Stimulated activated CD4-positive, alpha-beta T cell treated with anti-CD3 and anti-CD28 coated beads, Interleukin-12 subunit alpha, Interleukin-12 subunit beta, amount 100 ng/mL, for 4 hours (primary cell): ENCODE measurements at places on chromosomes 13 and 19.

DNA sequence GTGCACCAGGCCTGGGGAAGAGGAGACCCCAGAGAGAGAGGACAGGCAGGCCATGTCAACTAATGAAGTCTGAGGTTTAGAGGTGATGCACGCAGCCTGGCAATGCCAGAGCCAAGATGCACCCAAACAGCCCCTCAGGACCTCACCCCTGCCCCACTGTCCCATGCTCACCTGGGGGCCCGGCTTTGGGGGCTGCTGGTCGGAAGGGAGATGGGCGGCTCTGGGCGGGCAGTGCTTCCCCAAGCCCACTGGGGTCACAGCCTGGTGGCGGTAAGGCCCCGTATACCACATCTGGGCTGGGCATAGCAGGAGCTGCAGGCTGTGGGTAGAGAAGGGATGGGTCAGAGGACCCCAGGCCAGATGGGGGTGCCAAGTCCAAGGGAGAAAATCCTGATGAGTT, 8.6 kb upstream of the TMEM161A start:
- no peak for DNase-seq

DNA sequence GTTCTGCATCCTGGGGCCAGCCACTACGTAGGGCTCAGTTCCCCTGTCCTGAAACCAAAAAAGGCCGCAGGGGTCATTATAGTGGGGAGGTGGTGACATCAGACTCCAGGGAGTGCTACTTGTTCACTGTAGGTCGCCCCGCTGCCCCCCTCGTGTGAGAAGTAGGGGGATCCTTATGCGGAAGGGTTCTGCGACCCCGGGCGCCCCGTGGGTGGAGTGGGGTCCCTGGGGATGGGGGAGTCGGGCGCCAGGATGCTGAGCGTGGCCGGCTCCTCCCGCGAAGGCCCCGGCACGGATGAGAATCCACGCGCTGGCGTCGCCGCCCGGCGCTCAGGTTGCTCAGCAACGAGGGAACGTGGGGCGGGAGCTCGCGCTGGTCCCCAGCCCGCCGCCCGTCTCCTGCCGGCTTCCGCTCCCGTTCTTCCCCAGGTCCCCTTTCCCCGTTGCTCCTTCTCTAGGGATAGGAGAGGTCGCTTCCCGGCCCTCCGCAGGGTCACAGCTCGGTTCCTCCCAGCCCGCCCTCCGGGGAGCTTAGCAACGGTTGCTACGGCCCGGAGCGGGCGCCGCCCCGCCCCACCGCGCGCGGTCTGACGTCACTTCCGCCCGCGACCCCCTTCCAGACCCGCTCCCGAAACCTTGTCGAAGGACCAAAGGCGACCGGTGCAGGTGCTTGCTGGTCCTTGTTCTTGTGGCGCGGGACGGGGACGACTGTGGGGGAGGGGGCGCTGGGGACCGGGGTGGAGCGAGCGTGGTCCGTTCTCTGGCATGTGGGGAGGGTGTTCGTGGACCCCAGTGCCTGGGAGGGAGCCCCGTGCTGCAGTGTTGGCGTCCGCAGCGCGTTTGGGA, at the start of gene NAT14:
Gene NAT14 (plus strand): TSS at position 596 of the 846 bp plus-strand sequence. CDS start 521 bp downstream, outside the sequence.
- DNase-seq: peak; percentile 71

GRCh38 chr13:109840201-109840892, 54.0 kb upstream of the IRS2 start:
- peak; percentile 2 for DNase-seq

DNA sequence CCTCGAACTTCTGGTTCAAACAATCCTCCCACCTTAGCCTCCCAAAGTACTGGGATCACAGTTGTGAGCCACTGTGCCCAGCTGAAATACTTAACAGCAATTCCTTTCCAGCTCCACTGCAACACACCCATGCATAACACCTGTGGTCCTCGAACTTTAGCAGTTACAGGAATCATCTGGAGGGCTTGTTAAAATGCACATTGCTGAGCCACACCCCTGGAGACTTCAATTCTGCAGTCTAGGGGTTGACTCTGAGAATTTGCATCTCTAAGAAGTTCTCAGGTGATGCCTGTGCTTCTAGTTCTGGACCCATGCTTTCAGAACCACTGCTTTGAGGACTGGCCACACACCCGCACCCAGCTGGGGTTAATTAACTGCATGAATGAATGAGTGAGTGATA, 53.1 kb upstream of the UBL3 start:
- DNase-seq: no peak

DNA sequence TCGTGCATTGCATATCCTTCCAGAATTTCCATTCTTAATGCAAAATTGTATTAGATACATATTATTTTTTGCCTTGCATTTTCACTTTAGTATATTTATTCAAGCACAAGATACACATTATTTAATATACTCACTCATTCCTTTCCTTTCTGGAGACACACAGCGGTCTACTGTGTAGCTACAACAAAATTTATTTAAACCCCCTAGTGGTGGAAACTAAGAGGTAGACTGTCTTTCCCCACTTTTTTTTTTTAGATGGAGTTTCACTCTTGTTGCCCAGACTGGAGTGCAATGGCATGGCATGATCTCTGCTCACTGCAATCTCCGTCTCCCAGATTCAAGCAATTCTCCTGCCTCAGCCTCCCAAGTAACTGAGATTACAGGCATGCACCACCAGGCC, 2040.3 kb upstream of the PCDH20 start:
- DNase-seq: no peak

- DNase-seq: no peak
Measured at GRCh38 chr19:12166626-12167025, 3.7 kb downstream of the ZNF136 start.

DNA sequence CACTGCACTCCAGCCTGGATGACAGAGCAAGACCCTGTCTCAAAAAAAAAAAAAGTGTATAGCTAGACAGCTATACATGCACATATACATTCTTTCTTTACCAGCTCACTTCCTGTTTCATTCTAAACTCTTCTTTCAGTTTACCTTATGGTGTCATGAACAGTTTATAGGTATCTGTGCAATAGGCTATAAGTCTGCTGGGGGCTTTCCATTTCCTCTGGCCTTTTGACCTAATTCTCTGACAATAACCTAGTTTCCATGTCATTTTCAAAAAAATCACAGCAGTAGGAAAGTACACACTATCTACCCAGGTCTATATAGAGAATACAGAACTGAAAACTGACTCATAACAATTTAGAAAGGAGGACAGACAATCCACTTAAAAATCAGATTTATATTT, 24.4 kb upstream of the URAD start:
- DNase-seq: no peak

DNA sequence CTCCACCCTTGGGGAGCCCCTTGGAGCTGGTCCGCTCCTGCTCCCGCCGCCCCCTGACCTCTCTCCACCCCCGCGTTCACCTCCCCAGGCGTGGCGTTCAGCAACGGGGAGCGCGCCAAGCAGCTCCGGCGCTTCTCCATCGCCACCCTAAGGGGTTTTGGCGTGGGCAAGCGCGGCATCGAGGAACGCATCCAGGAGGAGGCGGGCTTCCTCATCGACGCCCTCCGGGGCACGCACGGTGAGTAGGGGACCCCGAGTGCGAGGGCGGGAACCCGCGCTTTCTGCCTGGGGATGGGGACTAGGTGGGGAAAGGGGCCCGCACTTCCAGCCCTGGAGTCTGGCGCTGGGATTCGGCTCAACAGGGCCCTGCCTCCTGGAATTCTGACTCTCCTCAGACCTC, 1.7 kb downstream of the CYP2A13 start:
- no peak for DNase-seq

- no peak for DNase-seq
Measured at GRCh38 chr13:98208606-98209005, 31.5 kb upstream of the RNF113B start.

DNA sequence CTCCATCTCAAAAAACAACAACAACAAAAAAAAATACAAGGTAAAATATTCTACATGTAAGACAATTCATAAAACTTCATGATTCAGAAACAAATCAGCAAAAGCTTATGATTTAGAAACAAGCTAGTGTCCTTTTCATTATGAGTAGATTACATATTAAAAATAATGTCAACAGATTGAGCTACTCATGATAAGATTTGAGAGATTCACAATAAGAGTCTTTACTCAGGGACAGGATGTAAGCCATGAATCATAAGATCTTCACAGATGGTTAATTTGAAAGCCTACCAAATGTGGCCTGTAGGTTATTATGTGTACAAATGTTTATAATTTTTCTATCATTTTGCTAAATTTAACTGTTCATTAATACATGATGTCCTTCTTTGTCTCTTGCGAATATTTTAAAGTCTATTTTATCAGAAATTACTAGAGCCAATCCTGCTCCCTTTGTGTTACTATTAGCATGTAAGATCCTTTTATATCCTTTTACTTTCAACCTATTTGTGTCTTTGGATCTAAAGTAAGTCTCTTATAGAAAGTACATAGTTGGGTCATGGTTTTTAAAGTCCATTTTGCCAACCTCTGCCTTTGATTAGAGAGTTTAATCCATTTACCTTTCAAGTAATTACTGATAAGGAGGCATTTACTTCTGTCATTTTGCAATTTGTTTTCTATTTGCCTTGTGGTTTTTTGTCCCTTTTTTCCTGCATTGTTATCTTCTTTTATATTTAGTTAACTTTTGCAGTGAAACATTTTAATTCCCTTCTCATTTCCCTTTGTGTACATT, 68.3 kb upstream of the RXFP2 start:
- no peak for DNase-seq

DNA sequence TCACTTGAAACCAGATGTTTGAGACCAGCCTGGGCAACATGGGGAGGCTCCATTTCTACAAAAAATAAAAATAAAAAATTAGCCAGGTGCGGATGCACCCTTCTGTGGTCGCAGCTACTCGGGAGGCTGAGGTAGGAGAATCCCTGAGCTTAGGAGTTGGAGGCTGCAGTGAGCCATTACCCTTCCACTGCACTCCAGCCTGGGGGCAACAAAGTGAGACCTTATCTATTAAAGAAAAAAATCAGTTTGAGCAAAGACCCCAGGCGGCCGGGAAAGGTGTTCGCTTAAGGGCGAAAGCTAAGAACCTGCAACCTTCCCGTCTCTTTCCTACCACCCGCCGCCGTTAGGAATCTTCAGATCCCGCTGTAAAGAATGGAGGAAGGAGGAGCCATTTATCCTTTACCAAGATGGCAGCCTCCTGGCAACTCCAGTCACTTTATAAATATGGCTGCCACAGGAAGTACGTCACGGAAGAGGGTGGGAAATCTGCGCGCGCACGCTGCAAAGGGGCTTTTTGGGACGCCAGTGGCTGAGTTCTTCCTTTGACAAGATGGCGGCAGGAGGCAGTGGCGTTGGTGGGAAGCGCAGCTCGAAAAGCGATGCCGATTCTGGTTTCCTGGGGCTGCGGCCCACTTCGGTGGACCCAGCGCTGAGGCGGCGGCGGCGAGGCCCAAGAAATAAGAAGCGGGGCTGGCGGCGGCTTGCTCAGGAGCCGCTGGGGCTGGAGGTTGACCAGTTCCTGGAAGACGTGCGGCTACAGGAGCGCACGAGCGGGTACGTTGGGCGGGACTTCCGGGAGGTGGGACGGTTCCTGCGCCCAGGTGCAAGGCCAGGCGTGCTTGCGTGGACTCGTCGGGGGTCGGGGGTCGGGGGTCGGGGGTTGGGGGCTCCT, at the start of gene NOP53:
Gene NOP53 (plus strand): TSS at position 537 of the 892 bp plus-strand sequence. CDS start 14 bp downstream, at position 551.
- DNase-seq: peak; percentile 97

DNA sequence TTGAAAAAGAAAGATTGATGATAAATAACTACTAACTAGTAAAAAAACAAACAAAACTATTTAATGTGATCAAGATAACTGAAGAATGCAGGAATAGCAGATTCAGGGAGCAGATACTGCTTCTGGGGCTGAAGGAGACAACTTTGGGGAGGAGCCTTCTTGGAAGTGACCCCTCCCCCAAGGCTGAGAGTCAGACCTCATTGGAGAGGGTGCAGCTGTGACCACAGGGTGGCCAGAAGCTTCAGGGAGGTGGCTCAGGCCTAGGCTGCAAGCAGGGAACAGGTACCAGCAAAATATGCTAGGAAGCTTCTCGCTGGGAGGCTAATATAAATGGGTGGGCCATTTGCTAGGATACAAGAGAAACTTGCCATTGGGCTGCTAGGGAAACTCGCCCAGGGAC, 149.9 kb downstream of the MYO16 start:
- no peak for DNase-seq

- no peak for DNase-seq
Measured at GRCh38 chr19:42229301-42229854, 9.3 kb downstream of the ZNF526 start.

DNA sequence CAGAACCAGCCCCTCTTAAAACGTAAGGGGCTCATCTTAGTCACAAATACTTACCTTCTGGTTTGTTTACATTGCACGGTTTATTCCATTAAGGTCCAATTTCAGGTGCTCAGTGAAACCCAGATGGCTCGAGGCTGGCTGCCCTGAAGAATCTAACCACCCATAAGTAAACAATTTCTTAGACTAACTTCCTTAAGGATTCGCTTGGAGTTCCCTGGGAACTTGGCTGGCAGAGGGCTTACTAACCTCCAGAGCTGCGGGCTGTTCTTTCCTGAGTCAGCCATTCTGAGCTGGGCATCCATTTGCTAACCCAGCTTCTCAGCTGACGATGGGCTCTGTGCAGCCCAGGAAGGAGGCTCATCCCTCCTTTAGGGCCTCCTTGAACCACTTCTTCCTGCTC, 262.1 kb downstream of the FGF9 start:
- DNase-seq: no peak

- DNase-seq: no peak
Measured at GRCh38 chr19:35459414-35460082, 11.5 kb downstream of the FFAR2 start.

GRCh38 chr19:14156122-14156521, 19.7 kb upstream of the ASF1B start:
- DNase-seq: no peak

- no peak for DNase-seq
Measured at GRCh38 chr13:75512253-75512652, 25.4 kb downstream of the COMMD6 start.

GRCh38 chr13:46369506-46370277, 17.4 kb downstream of the RUBCNL start:
- no peak for DNase-seq

GRCh38 chr13:100625447-100625846, 36.9 kb upstream of the GGACT start:
- DNase-seq: no peak

DNA sequence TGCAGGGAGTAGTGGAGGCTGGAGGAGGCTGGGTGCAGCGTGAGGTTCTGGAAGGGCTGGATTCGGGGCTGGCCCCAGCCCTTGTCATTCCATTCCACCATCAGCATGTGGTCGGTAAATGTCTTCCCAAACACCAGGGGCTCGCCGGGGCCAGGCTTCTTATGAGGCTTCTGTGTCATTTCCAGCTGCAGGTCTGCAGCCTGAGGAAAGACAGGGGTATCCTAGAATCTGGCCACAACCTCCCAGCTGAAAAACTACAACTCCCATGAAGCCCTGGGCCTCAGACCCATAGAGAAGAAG, 4.4 kb downstream of the BCAT2 start:
- no peak for DNase-seq

DNA sequence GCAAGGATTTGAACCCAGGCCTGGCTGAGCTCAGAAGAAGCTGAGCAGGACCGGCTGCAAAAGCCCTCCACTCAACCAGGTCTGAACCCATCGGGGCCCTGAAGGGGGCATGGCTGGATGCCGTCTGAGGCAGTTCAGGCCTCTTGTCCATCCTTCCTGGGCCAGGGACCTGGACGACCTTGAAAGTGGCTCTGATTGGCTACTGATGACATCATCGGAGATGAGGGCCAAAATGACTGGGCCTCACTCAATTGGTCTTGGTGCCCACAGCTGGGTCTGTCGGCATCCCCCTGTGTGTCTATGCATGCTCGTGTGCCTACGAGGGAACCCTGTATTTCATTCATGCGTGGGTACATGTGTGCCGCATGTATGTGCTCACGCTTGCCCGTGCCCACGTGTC, 71.8 kb downstream of the PTPRS start:
- no peak for DNase-seq

GRCh38 chr13:113927661-113928581, 46.0 kb downstream of the C13orf46 start:
- DNase-seq: no peak

GRCh38 chr13:44313674-44314073, 60.0 kb upstream of the SERP2 start:
- no peak for DNase-seq
